Inflammatory macrophage treated with lipopolysaccharide for 4 hours (primary cell): ENCODE measurements at places on chromosomes 16 and 17.

DNA sequence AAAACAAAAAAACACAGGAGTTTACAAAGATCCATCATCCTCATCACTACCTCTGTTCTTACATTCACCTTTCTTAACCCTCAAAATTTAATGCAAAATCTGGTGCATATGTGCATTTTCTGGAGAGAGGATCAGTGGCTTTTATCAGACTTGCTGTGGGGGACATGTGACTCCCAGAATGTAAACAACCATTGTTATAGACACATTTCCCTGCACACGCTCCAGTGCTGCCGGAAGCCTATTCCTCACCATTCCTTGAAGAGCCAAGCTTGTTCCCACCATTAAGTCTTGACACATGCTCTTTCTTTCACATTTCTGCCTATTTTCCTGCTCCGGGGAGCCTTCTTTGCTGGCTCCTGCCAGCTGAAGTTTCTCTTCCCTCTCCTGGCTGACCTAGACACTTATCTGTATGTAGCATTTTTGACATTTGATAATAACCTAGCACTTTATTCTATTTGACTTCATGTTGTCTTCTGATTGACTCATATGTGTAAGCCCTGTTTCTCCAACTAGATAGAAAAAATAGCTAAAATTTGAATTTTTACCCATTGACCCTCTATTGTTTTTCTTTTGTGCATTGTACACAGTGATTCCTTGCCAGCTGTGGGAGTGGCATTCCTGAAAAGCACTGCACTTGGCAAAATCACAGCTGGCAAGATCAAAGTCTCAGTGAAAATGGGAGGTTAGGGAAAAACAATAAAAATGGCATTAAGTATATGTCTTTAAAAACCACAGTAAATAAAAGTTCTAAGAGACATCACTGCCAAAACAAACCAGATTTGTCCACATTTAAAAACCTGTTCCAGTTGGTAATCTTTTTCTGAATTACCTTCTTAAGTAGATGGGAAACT, 76.8 kb upstream of the CIBAR2 start:
- DNase-seq = no peak

- no peak for DNase-seq
These were observed 6.2 kb upstream of the ELAC2 start for GRCh38 chr17:13024016-13024415.

DNA sequence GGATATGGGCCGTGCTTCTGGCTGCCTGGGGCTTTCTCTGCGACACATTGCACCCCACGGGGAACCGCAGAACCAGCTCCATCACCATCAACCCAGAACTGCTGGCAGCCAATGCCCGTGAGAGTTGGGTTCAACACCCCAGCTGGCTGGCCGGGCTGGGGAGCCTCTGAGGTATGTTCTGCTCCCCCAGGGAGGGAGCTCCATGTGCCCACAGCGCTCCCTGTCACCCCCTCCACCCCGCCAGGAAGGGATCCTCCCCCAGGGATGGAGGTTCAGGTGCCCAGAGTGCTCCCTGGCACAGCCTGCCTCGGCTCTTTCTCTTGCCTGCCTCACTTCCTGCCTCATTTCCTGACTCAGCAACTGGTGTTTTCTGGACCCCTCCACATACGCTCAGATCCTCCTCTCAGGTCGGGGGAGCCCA, 24.2 kb upstream of the MPRIP start:
- DNase-seq = no peak

DNA sequence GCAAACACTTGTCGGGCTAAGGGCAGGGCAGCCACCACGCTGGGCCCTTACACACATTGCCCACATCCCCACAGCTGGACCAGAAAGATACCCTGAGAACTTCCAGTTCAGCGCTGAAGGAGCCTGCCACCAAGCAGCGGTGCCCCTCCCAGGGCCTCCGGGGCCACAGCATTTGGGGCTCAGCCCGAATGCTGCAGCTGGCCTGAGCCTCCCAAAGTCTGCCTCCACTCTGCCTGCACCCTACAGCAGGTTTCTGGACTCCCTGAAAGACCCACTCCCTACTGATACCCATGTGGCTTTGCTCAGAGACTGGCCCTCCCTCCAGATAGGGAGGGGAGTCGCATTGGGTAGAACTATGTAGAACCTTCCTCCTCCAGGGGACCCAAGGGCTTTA, 1.5 kb downstream of the MCRIP1 start:
- DNase-seq = no peak

- no peak for DNase-seq
These were observed 9.4 kb downstream of the HBQ1 start for GRCh38 chr16:189604-190186.

DNA sequence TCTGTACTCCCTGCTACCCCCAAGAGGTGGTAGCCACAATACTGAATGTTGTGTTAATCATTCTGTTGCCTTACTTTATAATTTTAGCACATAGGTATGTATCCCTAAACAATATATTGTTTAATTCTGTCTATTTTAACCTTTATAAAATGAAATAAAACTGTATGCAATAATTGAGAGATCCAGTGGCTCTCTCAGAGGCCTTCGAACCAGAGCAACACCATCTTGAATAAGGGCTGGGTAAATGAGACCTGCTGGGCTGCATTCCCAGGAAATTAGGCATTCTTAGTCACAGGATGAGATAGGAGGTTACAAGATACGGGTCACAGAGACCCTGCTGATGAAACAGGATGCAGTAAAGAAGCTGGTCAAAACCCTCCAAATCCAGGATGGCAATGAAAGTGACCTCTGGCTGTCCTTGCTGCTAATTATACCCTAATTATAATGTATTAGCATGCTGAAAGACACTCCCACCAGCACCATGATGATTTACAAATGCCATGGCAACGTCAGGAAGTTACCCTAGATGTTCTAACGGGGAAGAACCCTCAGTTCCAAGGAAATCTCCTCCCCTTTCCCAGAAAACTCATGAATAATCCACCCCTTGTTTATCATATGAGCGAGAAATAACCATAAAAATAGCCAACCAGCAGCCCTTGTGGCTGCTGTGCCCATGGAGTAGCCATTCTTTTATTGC, 2.0 kb upstream of the CANT1 start:
- no peak for DNase-seq

GRCh38 chr17:68290268-68290954, 516 bp downstream of the SLC16A6 start:
- peak; percentile 55 for DNase-seq

DNA sequence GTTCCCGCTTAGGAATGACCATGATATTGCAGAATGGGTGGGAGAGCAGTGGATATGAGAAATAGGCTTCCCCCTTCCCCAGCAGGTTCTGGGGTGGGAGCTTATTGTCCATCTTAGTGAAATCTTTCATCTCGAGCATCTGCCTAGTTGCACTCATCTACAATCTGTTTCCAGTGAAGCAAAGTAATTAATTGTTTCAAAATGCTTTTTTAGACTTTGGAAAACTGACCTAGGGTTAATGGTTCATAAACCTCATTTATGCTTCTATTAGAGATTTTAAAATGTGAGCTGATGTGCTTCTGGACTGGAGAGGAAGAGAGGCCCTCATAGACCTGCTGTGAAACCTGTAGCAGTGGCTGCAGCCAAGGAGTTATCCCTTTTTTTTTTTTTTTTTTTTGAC, 247.7 kb upstream of the XYLT1 start:
- DNase-seq = no peak

GRCh38 chr17:539066-539465, 175.6 kb downstream of the VPS53 start:
- DNase-seq = peak; percentile 71

DNA sequence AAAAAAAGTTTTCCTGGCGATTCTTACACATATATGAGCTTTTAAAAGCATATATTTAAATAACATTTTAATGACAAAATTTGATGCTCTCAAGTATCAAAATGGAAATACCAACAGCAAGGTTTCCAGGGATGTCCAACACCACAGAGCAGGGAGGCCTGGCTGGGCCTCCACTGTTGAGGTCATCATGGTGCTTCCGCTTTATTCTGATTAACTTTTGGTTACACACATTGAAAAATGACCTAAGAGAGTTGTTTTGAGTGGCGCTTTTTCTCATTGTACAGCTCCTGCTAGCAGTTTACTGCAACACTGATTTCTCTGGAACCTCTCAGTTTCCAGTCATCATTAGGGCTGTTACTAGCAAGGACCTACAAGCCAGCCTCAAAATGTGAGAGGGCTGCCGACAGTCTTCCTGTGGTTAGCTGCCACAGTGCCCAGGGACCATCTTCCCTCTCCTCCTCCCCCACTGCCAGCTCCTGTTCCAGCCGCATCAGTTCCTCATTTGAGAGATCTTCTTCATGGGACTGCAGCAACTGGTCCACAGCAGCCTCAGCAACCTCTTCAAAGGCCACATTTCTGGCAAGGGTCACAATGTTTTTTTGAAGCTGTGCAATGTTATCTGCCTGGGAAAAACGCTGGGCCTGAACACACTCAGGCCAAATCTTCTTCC, 21.3 kb downstream of the DEF8 start:
- peak; percentile 62 for DNase-seq

- no peak for DNase-seq
These were observed 41.3 kb upstream of the BCAR1 start for GRCh38 chr16:75292691-75293090.

- peak; percentile 39 for DNase-seq
These were observed 7.1 kb downstream of the BCAR1 start for GRCh38 chr16:75244225-75244809.

GRCh38 chr16:85592700-85593493, 20.2 kb upstream of the GSE1 start:
- no peak for DNase-seq

DNA sequence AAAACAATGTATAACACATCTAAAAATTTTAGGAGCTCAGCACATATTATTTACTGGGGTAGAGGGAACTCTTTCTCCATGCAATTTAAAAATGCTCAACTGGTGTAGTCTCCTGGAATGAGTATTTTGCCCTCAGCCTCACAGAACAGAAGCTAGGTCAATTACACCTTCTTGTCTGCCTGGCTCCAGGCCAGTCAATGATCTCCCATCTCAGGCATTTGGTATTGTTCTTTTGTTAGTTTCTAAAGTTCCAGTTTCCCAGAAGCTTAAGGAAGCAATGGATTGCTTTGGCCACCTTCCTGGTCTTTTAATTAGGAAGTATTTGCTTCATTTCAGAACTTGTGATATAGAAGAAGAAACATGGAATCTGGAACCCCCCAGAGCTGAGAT, 360.3 kb upstream of the ASIC2 start:
- no peak for DNase-seq

GRCh38 chr17:28521311-28522085, 15.3 kb downstream of the FOXN1 start:
- no peak for DNase-seq

DNA sequence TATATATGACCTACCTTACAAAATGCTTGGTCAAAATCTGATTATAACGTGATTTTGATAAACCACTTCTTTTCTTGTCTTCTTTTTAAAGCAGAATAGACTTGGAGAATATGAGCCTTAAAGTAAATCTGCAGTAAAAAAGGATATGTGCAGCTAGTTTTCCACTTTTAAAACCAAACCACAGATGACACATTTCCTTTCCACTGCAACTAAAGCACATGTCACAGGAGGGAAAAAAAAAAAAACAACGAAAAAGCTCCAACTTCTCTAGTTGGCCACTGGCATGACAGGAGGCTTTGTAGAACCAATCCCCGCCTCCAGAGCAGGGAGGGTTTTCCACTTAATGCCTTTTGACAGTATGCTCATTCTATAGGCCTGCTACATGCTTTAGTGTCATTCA, at the start of gene EVI2A:
Gene EVI2A (minus strand): TSS at position 142 of the 400 bp plus-strand sequence. CDS start 2,609 bp downstream, outside the sequence.
- peak; percentile 95 for DNase-seq

GRCh38 chr17:47286198-47286914, 32.7 kb downstream of the ITGB3 start:
- no peak for DNase-seq

- DNase-seq = no peak
These were observed at the start of gene GNG13 for GRCh38 chr16:799948-800833. Gene GNG13 (minus strand): TSS chr16:800734. CDS start chr16:799077, 1,657 bp downstream.

DNA sequence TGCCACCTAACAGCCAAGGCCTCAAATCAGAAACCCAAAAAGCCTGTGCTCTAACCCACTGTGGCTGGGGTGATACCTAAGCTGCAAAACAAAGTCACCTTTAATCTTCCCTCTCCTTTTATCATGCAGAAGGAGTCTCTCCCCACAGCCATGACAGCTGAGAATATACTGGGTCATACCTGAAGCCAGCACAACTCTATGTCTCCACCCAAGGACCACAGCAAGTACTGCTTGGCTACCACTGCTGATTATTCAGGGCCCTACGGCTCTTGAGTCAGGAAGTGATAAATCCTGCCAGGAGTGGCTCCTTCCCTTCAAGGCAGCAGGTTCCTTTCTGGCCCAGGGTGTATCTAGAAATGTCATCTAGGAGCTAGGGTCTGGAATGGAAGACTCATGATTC, 151.5 kb upstream of the TOM1L1 start:
- no peak for DNase-seq

GRCh38 chr16:48052731-48053417, 102.9 kb downstream of the ABCC12 start:
- DNase-seq = no peak

GRCh38 chr17:76445697-76446448, 7.1 kb downstream of the UBE2O start:
- DNase-seq = no peak

- no peak for DNase-seq
These were observed 69.9 kb upstream of the HSBP1 start for GRCh38 chr16:83737729-83738354.

- DNase-seq = peak; percentile 68
These were observed 126.1 kb upstream of the NUDT7 start for GRCh38 chr16:77596261-77596660.

GRCh38 chr17:15263206-15263579, 1.9 kb downstream of the PMP22 start:
- no peak for DNase-seq

DNA sequence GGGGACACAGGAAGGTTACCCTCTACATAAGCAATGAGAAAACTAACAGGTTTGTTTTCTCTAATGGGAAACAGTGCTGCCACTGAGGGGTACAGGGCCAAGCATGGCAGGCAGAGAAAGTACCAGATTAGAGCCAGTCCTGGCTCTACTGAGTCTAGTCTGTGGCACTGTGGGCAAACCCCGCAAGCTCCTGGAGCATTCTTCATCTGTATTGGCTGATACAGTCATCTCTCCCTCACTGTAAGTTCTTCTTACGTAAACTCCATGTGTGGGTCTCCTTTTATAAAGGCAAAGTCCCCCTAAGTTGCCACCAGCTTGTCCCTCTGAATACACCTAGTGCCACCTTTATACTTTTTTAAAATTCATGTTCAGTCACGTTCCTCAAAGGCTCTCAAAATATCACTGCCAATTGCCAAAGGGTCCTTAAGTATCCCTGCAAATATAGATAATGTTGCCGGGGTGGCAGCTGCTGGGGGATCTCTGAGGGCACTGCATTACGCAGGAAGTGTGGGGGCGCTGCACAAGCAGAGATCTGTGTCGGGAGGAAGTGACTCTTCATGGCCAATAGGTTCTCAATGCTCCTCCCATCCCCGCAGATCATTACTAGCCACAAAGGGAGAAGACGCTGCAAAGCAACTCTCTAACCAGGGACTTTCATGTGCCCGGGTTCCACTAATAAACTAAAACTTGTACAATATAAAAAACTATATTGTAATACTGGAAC, 18.8 kb downstream of the XPO6 start:
- DNase-seq = peak; percentile 79
